ENCODE measurements at places on chromosomes 3 and 15.

DNA sequence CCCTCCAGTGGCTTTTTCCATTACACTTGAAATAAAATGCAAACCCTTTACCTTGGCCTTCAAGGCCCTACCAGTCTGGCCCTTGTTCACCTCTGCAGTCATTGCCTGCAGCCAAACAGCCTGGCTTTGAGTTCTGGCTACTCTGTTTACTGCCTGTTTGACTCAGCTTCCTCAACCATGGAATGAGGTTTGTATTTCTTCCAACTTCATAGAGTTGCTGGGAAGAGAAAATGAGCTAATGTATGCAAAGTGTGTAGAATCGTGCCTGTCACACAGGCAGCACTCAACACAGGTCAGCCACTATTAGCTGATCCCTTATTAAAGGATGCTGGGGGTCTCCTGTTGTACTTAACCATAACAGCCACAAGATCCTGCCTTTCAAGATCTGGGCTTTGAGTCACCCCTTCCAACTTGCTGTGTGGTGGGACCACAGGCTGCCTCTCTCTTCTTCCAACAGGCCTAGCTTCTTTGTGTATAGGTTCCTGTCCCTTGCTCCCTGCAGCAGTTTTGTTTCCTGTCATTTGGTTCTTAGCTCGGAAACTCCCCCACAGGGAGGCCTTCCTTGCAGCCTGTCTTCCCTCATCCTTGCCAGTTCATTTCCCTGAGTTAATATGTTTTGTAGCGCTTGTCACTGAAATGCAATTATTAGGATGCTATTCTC is 6.4 kb downstream of the MED12L start:
- DNase-seq: peak; percentile 22

- DNase-seq: no peak
Observed at GRCh38 chr3:49841806-49842205, 14.6 kb downstream of the TRAIP start.

DNA sequence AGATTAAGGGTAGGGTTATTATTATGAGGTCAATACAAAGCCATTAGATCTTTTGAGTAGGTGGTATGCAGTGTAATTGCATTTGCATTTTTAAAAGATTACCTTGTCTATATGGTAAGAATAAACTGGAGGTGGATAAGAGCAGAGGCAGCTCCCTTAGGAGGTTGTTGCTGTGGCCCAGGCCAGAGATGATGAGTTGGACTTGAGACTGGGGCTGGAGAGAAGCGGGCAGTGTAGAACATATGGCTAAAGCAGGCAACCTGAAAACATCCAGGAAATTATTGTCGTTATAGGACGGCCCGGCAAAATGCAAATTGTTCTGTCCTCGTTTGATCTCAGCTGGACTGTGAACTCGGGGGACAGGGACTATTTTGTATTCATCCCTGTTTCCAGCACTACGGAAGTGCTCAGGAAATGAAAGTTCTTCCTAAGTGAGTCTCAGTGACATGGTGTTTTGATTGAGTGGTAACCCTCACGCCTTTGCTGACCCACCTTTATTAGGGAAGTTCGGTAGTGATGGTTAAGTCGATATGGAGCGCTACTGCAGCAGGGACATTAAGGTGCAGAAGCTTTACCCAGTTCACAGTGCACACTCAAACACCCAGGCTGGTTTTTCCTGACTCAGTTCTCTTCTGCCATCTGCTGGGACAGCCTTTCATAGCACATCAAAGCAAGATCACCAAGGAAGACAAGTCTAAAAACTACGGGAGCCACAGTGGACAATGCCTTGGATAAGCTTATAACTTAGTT is 27.2 kb upstream of the VPS33B start:
- peak; percentile 67 for DNase-seq

GRCh38 chr15:101156509-101157159 is 95.2 kb downstream of the CHSY1 start:
- DNase-seq: peak; percentile 89

DNA sequence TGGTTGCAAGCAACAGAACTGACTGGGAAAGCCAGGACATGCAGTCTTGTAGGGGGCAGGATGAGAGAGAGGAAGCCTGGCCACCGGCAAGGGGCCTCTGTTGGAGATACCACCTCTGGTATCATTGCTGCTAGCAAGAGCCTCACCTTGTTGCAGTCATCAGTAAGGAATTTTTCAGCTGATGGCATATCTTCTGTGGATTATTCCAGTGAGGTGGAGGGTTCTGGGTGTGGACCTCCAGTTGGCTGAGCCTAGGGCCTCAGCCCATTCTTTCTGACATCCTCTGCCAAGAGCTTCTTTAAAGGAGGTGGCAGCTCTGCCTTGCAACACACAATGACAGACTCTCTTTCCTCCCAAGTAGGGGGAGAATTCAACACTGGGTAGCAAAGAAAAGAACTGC is 128.9 kb downstream of the AQP9 start:
- no peak for DNase-seq

DNA sequence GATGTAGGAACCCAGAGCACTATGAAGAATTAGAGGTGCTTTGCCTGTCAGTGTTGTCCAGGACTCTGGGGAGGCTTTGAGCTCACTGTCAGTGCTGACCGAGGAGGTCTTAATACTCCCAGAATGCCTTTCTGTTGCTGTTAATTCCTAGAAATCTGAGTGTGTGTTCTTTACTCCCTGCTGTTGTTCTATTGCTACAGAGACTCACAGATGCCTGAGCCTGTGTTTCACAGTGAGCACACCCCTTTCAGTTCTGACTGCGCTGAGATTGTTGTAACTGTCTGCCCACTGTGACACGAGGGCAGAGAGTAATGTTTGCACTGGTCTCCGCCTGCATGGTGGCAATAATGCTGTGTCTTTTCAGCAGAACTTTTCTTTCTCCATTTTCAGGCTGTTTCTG is 162.9 kb downstream of the RYR3 start:
- DNase-seq: no peak

GRCh38 chr15:87682527-87682926 is 574.0 kb downstream of the NTRK3 start:
- DNase-seq: no peak

DNA sequence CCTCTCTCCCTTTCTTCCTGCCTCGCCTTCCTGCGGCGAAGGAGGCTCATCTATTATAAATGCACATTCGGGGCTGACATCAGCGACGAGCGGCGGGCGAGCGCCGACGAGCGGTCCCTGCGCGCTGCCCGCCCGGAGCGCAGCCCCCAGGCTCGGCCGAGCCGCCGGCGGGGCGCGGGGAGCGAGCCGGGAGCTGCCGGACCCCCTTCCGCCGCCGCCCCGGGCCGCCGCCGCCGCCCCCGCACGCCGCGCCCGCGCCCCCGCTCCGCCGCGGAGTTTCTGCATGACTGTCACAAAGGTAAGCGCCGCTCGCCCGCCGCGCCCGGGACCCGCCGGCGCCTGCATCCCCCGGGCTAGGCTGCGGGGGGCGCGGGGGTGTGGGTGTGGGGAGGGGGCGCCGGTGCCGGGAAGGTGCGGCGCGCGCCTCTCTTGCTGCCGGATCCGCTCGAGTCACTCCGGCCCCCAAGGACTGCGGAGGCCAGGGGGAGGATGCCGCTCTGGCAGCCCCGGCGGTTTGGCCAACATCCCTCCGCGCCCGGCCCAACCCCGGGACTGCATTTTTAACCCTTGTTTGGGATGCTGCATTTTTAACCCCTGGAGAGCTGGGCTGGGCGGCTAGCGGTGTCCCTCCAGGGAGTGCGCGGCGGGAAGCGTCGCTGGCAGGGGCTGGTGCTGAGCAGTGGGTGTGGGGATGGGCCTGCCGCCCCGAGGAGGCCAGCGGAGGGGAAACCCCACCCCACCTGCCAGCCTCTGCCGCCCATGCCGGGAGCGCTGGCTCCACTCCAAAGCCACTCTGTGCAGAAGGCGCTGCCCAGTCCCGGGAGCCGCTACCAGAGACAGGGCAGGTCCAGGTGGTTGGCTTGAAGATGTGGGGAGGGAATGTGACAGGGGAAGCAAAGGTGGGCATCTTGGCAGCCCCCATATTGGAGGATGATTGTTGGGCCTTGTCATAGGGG is at the start of gene CORO2B:
Gene CORO2B, plus strand, starts transcription at position 14 of the 956 bp plus-strand sequence. Its CDS starts 270 bp downstream, at position 284.
- peak; percentile 47 for DNase-seq

DNA sequence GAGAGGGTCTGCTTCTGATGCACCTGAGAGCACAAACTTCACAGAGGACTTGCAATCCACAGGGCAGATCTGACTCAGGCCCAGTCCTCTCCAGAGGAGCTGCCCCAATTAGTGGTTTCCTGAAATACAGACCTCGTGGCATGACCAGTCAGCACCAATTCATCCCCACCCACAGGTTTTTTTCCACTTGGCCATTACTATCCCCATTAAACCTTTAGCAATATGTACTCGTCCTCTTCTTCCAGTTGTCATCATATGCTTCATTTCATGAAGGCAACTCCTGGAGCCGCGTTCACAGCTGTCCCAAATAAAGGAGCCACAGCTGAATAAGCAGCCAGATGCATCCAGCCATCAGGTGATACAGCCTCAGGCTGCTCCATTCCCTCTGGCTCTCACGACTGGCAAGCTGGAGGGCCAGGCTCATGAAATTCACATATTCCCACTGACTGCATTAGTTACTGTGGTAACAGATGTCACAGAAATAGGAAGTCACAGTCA is 163.1 kb downstream of the FMN1 start:
- peak; percentile 53 for DNase-seq

GRCh38 chr3:175186511-175186910 is 327.4 kb downstream of the NAALADL2 start:
- DNase-seq: no peak

DNA sequence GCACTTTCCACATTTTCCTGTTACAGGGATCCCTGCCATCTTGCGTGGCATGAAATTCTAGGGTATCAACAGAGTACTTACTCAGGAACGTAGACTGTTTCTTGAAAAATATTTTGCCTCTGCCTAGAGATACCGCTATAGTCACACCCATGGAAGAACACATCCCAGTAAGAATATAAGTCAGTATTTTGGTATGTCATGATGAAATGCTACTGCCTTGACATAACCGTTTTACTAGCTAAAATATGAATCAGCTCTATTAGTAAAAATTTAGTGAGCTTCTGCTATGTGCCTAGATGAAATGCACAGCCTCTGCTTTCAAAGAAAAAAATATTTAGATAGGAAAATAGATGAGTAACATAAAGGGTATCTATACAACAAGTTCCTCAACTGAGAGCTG is 276.4 kb downstream of the TBC1D5 start:
- DNase-seq: peak; percentile 16

- no peak for DNase-seq
Observed at GRCh38 chr3:53682807-53683206, 163.4 kb downstream of the CHDH start.

- no peak for DNase-seq
Observed at GRCh38 chr15:50563756-50564155, 17.3 kb upstream of the USP50 start.

DNA sequence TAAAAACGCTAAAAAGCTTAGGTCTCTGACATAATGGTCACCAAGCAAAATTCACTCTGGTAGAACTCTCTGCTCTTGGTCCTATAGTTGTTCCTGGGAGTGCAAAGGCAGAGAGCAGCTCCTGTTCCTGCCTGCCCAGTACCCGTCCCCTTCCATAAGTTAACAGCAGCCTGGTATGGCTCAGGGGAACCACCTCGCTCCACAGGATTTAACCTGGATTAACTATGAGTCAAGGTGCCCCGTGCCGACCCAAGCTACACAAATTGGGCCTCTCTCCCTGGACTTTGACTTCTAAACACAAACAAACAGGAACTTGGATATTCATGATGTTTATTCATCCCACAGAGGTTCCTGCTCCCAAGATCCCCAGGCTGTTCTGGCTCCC is 32.1 kb downstream of the SCAP start:
- no peak for DNase-seq

GRCh38 chr15:81893182-81893835 is 152.5 kb downstream of the MEX3B start:
- no peak for DNase-seq

- no peak for DNase-seq
Observed at GRCh38 chr15:69472046-69472445, 19.4 kb downstream of the RPLP1 start.

GRCh38 chr3:24191801-24192403 is 246.8 kb downstream of the NR1D2 start:
- no peak for DNase-seq

DNA sequence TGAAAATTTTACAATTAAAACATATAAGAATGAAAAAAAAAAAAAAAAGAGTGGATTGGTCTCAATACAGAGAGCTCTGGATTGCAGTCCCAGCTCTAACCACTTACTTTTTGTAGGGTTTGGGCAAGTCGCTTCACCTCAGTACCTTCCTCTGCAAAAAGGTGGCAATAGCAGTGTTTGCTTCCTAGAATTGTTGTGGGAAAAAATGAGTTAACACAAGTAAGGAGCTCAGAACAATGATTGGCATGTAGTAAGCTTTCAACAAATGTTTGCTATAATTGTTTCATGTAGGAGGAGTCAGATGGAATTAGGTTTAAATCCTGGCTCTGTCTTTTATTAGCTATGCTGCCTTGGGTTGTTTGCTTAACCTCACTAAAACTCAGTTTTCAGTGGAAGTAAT is 425.2 kb upstream of the TBL1XR1 start:
- DNase-seq: no peak

DNA sequence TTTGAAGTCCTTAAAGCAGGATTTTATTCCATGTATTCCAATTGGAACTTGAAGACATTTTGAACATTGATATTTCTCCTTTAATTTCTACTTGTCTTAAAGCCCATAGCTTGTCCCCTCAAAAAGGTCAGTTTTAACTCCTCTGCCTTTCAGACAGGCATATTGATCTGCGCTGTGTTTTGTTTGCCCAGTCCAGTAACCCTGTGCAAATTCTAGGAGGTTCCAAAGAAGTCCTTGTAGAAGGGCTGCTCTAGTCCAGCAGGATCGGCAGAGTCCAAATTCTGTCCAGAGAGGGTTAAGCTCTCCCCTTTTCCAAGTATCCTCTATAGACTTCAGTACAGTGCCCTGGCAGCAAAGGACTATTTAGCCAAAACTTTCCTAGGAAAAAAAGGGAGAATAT is 105.6 kb upstream of the MANF start:
- no peak for DNase-seq

DNA sequence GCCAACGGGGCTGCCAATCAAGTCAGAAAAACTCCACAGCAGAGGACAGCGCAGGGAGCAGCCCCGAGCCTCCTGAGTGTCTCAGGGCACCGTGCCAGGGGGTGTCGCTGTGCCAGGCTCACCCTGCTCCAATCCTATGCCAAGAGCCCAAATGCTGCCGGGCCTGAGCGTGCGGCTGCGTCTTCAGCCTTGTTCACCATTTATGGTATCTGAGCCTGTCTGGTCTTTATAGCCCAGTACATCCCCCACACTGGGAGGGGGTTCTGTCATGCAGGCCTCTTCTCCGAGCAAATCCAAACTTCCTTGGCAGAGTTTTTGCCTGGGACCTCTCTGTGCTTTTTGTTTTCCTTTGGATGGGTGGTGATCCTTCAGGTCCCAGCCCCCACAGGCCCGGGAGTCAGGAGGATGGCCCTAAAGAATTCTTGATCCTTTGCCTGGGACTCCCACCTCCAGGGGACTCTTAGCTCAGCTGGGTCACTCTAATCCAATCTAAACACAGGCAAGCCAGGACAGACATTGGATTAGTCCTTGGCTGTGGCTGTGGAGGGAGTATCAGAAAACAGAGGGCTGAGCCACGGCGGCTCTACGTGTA is 135.1 kb upstream of the HACD2 start:
- no peak for DNase-seq

GRCh38 chr3:69932501-69932900 is 67.0 kb upstream of the SAMMSON start:
- DNase-seq: no peak
